ENCODE measurements at places on chromosomes 5 and 9.

- no peak for DNase-seq
Measured at GRCh38 chr5:137374110-137374714, 124.9 kb downstream of the SPOCK1 start.

DNA sequence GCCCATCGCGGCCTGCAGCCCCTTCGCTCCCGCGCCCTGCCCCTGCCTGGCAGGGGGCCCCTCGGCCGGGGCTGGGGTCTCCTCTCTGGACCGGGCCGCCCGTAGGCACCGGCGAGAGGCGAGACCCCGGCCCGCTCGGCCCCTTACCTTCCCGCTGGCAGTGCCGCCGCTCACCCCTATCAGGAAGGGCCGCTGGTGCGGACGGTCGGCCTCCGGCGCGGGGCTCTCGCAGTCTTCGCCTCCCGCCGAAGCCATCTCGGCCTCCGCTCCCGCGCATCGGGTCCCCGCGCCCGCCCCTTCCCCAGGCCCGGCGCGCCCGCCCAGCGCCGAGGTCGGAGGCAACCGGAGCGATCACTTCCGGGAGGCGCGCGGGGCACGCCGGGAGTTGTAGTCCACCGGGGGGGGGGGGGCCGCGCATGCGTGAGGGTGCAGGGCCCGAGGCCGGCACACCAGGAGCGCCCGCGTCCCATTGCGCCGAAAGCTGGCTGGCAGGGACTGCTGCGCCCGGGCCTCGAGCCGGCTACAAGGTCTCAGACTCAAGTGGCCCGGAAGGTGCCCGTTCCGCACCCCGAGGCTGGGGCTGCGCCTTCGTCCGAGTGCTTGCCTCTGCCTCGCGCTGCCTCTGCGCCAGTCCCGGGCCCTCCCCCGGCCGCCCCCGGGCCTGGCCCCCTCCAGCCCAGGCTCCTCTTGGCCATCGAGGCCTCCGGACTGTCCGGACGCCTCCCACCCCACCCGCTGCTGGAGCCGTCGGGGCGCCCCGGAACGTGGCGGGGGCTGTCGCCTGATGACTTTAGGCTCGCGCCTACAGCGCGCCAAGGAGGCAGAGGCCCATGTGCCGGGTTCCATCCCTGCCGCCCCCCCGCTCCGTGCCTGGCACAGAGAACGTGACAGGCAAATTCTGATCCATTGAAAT, at the start of gene UCK1:
Gene UCK1 (minus strand): TSS at position 344 of the 913 bp plus-strand sequence. CDS start 89 bp downstream, at position 255.
- DNase-seq: peak; percentile 40

DNA sequence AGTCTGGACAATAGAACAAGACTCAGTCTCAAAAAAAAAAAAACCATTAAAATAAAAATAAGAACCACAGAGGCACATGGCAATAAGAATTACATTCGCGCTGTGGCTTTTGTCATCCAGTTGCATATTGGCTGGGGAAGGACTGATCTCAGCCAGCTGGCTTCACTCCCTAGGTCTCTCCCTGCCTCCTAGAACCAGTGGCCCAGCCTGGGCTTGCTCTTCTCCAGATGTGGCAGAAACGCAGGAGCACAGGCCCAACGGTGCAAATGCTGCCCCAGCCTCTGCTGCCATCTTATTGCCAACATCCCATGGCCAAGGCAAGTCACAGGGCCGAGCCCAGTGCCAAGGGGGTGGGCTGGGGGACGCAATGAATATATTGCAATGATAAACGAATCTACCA, 37.0 kb downstream of the NKX2-5 start:
- DNase-seq: no peak

DNA sequence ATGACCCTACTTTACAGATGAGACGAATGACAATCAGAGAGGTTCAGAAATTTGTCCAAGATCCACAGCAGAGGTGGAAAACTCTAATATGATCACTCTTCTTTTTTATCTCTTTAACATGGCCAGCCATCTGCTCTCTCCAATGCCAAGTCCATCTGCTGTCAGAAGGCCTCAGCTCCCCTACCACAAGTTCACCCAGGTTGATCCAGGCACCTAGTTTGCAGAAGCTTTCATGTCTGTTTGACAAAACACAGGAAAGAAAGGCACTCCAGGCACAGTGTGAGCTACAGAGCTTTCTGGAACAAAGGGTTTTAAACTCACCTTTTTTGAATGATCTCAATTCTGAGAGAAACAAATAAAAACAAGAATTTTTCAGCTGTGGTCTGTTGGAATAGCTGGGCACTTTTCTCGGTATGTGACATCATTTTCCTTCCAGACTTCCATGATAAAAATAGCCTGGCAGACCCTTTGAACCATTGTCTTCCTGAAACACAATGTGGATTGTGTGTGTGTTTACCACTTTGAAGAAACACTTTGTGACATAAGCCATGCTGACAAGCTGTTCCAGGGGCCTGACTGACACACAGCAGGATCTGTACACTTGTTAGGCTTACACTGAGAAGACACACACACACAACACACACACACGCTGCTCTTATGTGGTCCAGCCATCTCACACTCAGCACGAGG, 214.3 kb downstream of the AGTPBP1 start:
- DNase-seq: no peak

- DNase-seq: no peak
Measured at GRCh38 chr9:37035648-37036370, 1.7 kb upstream of the PAX5 start.

DNA sequence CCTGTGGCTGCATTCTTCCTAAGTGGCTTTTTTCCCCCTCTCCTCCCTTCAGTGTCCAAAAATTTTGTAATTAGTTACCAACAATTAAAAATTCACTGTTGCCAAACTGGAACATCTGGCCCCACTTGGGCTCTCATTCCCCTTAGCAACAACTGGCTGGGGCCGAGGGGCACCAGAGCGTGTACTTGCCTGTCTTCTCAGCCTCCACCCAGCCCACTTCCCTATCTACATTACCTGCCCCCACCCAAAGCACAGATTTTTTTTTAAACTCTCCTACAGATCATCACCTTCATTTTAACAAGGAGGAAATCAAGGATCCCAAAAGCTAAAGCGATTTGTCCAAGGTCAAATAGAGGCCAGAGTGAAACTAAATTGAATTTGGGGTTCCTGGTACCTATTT, 278.8 kb downstream of the EBF1 start:
- no peak for DNase-seq

- DNase-seq: no peak
Measured at GRCh38 chr9:101707721-101708120, 30.7 kb downstream of the GRIN3A start.

DNA sequence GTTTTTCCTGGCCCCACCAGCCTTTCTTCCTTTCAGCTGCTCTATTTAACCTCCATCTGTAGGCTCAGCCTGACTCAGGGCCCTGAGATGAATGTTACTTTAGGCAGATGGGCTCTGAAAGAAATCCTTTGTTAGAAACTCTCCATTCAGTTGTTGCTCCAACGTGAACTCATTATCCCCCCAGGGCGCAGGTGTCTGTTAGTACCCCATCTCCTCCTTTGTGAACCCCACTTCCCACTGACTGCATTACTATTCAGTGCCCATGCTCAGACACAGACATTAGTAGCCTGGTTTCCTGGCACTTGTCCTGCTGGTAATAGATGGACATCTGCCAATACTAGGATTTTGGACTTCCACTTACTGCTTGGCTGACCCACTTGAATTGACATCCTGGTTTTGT, 1271.6 kb downstream of the PTPRD start:
- DNase-seq: no peak

GRCh38 chr9:73152543-73152844, 829 bp downstream of the ANXA1 start:
- DNase-seq: no peak

DNA sequence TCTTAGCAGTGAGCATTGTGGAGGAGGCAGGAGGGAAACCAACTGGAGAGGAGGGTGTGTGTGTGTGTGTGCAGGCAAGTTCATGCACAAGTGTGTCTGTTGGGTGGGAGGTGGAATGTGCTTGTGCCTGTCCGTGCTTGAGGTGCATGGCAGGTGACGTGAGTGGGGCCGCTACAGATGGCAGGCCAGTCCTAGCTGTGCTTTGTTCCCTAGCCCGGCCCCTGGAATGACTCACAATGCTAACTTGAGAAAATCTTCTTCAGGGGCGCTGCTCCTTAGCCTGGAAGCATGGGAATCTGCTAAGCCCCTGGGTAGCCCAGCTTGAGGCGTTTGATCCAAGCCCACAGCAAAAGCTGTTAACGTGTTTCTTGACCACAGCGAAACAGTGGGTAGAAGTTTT, 25.0 kb upstream of the DMRT2 start:
- no peak for DNase-seq

GRCh38 chr9:100098046-100098886, 534 bp downstream of the ERP44 start:
- no peak for DNase-seq
